ENCODE measurements at places on chromosomes 5 and 9.

DNA sequence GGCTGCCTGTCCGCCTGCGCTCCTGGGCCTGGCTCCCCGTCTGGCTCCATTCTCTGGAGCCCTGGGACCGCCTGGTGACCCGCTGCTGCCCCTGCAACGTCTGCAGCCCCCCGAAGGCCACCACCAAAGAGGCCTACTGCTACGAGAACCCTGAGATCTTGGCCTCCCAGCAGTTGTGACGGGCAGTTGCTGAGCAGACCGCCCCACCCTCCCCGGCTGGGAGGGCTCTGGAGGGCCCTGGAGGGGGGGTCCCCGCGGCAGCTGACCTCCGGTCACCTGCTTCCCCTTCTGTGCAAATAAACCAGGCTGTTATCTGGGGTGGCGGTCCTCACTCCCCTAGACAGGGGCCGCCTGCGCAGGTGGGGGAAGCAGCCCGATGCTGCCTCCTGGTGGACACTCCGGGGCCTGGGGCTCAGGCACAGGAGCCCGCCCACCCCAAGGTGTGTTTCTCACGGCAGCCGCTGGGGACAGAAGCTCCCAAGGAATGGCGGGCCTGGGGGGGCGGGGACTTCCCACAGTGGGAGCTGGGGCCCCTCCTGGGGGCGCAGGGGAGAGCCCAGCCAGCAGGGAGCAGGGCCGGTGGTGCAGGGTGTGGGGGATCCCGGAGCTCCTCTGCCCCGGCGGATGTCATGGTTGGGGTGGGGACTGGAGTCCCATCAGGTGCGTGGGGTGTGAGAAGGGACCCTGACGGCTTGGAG lies 4.7 kb upstream of the TUBB4B start:
- DNase-seq: peak; percentile 97

- DNase-seq: peak; percentile 11
These were observed 928 bp upstream of the PCDHGC4 start for GRCh38 chr5:141483902-141484301.

DNA sequence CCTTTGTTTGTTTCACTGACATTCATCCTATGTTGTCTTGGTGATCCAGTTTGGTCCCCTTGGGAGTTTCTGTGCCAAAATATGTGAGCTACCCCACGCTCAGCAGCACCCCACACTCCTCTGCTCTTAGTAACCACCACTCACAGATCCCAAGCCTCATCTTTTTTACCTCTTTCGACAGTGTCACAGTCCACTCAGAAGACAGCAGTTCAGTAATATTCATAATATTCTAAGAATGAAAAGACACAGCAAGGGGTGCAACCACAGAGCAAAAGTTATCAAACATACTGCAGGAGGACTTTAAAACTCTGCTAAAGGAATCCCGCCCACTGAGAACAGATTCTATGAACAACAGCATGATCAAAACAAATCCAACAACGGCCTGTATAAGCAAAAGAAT lies 28.2 kb downstream of the RNF130 start:
- DNase-seq: no peak

GRCh38 chr5:159041444-159042198 lies 58.1 kb downstream of the EBF1 start:
- no peak for DNase-seq

- no peak for DNase-seq
These were observed 52.5 kb upstream of the IL7R start for GRCh38 chr5:35804201-35804653.

- no peak for DNase-seq
These were observed 53.8 kb downstream of the TTC39B start for GRCh38 chr9:15253197-15253596.

DNA sequence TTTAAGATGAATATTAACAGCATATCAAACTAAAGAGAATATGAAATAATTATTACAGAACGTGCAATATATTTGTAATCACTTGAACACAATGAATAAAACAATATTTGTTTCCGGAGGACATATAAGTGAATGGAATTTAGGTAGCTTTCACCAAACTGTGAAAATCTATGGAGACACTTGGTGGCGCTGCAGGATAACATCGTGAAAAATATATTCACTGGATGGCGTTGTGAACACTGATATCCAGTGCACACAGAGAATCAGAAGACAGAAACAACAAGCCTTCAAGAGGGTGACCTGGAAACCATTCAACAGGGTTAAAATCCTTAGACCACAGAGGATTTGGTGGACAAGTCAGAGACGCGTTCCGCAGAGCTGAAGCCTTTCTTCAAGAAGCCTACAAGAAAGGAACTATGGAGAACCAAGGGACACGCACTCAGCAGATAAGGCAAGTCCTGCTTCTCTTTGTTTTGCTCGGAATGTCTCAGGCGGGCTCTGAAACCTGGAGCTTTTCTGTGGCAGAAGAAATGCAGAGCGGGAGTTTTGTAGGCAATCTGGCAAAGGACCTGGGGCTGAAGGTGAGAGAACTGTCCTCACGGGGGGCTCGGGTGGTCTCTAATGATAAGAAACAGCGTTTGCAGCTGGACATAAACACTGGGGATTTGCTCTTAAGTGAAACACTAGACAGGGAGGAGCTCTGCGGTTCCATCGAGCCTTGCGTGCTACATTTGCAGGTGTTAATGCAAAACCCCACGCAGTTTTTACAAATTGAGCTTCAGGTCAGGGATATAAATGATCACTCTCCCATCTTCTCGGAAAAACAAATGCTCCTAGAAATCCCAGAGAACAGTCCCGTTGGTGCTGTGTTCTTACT lies at the start of gene PCDHB11:
Gene PCDHB11, plus strand, starts transcription at position 269 of the 877 bp plus-strand sequence. Its CDS starts 148 bp downstream, at position 417.
- DNase-seq: peak; percentile 82

DNA sequence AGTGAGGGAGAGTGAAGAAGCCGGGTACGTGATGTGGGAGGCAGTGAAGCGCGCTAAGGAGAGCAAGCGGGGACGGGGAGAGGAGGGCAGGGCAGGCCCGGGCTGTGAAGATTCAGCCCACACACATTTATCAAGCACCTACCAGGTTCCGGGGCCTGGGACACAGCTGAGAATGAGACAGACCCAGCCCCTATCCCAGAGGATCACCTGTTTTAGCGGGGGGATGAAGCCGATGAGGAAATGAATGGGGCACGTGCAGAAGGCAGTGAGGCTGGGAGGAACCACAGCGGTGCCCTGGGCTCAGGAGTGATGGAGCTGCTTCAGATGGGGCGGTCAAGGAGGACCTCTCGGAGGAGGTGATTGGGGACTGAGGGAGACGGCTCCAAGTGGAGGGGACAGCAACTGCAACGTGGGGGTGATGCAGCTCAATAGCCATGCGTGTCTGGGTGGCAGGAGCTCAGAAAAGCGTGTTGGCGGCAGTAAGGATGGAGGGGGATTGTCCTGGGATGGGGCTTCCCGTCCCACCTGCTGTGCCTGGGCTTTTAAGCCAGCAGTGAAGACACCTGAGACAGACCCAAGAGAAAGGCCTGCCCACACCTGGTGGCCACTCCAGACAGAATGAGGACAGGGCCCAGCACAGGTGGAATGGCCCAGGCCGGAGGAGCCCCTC lies 77.5 kb upstream of the UNC5A start:
- no peak for DNase-seq

DNA sequence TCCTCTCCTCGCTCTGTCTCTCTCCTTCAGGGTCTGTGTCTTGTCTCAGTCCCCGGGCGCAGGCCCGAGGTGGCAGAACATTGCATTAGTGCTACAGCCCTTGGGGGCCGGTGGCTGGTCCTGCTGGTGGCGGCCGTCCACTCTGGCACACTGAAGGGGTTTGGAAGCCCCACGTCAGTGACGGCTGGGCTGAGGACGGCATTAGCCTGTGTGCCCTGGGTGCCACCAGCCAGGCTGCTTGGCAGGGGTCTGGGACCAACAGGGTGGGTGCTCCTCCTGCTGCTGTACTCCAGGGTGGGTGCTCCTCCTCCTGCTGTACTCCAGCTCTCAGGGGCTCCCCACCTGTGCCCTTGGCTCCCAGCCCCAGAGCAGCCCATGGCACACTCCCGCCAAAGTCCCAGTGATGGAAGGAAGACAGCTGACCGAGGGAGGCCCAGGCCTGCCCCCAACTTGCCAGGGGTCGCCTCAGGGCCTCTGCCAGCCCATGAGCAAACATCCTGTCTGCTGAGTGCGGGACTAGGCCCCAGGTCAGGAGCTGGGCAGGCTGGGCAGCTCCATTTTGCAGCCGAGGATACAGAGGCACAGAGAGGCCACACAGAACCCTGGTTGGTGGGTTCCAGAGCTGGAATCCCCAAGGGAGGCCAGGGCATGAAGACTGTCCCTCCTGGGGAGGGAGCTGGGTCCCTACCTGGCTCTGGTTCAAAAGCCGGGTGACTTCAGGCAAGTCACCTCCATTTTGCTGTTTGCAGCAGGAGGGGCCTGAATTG lies 27.3 kb downstream of the SARDH start:
- no peak for DNase-seq

DNA sequence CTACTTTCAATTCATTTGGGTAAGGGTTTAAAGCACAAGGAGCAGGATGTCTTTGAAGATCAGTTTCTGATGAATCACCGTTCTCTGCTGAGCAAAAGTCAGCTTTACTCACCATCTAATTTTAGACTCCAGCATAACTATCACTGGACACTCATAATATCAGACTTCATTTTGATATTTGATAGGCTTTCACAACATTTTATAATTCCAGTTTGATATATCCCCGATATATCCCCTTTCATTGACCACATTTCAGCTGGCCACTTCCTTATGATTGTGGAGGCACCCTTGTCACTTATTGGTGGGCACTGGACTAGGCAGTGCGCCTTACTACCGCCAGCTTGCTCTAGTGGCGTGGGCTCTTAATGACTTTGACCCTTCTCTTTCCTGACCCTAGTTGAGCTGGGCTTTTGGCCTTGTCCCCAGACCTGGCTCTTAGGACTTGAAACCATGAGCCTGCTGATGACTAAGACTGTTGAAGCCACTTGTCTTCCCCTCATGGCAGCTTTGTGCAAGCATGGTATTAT lies 46.8 kb downstream of the CYSTM1 start:
- no peak for DNase-seq

GRCh38 chr9:136777359-136777758 lies 13.0 kb upstream of the LCN15 start:
- DNase-seq: no peak

- DNase-seq: peak; percentile 97
These were observed 50.4 kb downstream of the USP20 start for GRCh38 chr9:129885670-129886106.

- no peak for DNase-seq
These were observed 33.3 kb downstream of the CXXC5 start for GRCh38 chr5:139681466-139681865.

GRCh38 chr9:100589582-100589981 lies 11.7 kb downstream of the CAVIN4 start:
- no peak for DNase-seq

DNA sequence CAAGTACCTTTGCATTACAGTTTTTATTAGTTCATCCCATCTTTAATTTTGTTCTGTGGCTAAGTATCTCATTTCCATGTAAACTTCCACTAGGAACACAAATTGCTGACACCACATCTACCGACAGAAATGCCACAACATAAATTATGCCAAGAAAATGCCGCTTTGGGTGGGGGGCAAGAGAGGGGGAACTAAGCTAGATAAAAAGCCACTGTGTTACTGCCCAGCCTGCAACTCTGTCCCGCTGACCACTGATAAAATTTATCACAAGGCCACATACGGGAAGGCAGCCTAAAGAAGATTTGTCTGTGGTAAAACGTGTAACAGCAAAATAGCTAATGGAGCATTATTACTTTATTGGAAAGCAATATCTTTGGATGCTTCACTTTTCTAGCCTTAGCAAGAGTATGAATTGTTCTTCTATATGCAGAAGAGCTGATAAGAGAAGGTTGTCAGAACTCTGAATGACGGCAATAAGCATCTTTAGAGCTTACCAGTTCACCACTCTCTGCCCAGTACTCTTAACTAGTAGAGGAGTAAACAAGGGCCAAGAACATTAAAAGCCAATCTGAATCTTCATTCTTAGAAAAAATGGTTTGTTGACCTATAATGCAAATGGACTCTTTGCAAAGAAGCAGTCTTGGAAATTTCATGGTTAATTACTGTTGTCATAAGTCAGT lies 172.2 kb upstream of the MEF2C start:
- no peak for DNase-seq

GRCh38 chr9:133148199-133149129 lies 15.2 kb downstream of the GBGT1 start:
- peak; percentile 79 for DNase-seq

- no peak for DNase-seq
These were observed 421.7 kb downstream of the SPATA31D1 start for GRCh38 chr9:82410306-82410705.

- DNase-seq: no peak
These were observed 935.2 kb upstream of the DMAC1 start for GRCh38 chr9:8734760-8735159.

- DNase-seq: no peak
These were observed 18.3 kb upstream of the LPAR1 start for GRCh38 chr9:111056538-111056937.

DNA sequence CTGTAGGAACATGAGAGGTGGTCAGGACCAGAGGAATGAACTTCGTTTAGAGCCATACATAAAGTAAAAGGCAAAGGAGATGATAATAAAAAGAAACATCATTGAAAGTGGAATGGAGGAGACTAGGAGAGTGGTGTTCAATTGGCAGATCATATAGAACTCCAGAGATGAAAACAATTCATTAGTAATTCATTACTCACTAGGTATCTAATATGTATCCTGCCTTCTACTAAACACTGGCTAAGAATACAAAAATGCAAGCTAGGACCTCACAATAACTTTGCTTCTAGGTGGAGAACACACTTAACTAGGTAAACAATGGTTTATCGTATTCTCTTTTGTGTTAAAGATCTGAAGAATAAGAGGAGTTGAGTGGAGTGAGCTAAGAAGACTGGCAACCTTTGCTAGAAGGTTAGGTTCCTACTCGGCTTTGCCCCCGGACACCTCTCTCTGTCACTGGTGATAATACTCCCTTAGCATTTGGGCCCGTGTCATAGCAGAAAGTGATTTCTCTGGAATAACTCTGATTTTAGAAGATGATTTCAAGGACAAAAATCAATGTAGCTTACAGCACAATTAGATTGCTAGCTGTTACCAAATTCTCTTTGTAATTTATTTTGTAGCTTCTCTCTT lies 88.6 kb upstream of the IFNE start:
- no peak for DNase-seq

GRCh38 chr5:93926831-93927620 lies 185.6 kb upstream of the POU5F2 start:
- no peak for DNase-seq

DNA sequence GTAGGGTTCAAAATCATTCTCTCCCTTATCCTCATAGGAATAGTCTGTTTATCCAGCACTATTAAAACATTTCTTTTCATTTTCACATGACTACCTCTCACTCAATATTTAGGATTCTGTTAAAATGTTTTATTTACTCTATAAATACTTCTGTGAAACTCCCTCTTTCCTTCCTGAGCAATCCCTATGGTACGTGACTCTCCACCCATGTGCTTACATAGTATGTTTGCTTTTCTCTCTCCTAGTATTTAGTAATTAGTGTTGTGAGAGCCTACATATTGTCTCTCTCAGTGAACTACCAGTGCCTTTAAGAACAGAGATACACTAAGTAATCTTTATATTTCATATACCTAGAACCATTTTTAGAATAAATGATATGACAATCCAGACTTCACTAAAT lies 46.0 kb downstream of the PTPRD start:
- DNase-seq: no peak

DNA sequence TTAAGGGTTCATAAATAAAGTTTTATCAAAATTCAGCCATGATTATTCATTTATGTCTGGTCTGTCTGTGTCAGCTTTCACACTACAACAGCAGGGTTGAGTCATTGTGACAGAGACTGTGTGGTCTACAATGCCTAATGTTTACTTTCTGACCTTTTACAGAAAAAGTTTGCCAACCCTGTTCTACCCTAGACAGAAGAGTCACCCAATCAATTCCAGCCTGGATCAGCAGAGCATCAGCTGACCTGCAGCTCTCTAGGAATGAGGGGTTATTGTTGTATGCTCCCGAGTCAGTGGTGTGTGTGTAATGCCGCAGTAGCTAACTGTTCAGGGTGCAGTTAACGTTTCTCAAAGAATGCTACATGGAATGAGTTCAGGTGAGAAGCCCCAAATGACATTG lies 87.3 kb downstream of the HRH2 start:
- DNase-seq: no peak

Measured in T47D (cell line).